ENCODE measurements at places on chromosomes 7 and 10. TPM values are rescaled to one million over a fixed set of nuclear protein-coding genes. Genes with fewer than 3 reads are reported as not detected.

Gene AMPH
- 22.1 TPM for total RNA-seq

GRCh38 chr10:94183666-94184264 lies 179.0 kb downstream of the NOC3L start:
- H3K36me3 ChIP-seq, result no peaks in the 10 kb centered on the region
- no peaks in the 10 kb centered on the region for H3K27me3 ChIP-seq
- no peaks in the 10 kb centered on the region for H3K4me1 ChIP-seq
- no peak overlapping the region for H3K27ac ChIP-seq
- no peak overlapping the region for H3K4me3 ChIP-seq

GRCh38 chr10:11457336-11457735 lies 154.1 kb downstream of the USP6NL start:
- H3K4me1 ChIP-seq, result no peaks in the 10 kb centered on the region
- H3K27me3 ChIP-seq, result no peaks in the 10 kb centered on the region
- H3K4me3 ChIP-seq, result no peak overlapping the region
- no peak for DNase-seq
- H3K27ac ChIP-seq, result no peak overlapping the region
- H3K36me3 ChIP-seq, result peaks cover 3% of the 10 kb centered on the region

DNA sequence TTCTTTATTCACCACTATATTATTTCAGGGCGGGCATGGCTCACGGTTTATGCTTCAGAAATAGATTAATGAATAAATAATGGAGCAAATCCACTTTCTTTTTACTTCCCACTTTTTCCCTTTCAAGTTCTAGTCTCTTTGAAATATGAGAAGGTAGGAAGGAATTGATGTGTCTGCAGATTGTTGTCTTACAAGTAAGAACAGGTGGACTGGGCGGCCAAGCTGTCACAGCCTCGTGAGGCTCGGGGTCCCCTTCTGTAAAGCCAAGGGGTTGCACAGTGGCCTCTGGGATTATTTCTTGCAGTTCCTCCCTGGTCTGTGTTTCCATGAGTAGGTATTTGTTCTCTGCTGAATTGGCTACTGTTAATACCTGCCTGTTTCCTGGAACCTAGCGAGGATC lies 11.2 kb downstream of the VWA2 start:
- H3K36me3 ChIP-seq, result no peaks in the 10 kb centered on the region
- no peaks in the 10 kb centered on the region for H3K27me3 ChIP-seq
- DNase-seq, result no peak
- H3K4me1 ChIP-seq, result no peaks in the 10 kb centered on the region

- H3K27ac ChIP-seq, result no peak overlapping the region
- no peaks in the 10 kb centered on the region for H3K4me1 ChIP-seq
- H3K27me3 ChIP-seq, result no peaks in the 10 kb centered on the region
- H3K4me3 ChIP-seq, result no peak overlapping the region
These were observed 38.5 kb downstream of the FAM149B1 start for GRCh38 chr10:73206385-73206784.

Gene ZNF488
- total RNA-seq, result not detected

- no peaks in the 10 kb centered on the region for H3K36me3 ChIP-seq
- peak overlapping the region; percentile 76 for H3K27ac ChIP-seq
- no peak overlapping the region for H3K4me3 ChIP-seq
- no peaks in the 10 kb centered on the region for H3K27me3 ChIP-seq
These were observed 54.3 kb downstream of the EGFR start for GRCh38 chr7:55073051-55073511.

Gene CYP3A7
- not detected for total RNA-seq

Gene MRC1
- total RNA-seq, result 15.1 TPM

DNA sequence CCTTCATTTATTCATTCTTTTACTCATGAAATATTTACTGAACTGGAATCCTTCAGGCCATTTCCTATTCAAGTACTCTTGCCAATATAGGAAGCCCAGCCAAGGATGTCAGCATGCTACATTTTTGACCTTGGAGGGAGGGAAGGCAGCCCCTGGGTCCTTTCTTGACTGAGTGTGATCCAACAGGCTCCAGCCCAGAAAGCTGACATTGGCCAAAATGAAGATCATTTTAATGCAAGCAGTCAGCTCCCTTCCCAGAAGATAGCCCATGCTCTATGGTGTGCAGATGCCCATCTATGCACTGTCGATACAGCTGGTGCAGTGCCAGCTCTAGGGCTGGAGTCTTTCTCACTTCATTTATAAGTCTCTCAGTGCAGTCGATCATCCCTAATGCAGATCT lies 646.0 kb downstream of the KCNMA1 start:
- no peak for DNase-seq
- no peaks in the 10 kb centered on the region for H3K27me3 ChIP-seq
- H3K27ac ChIP-seq, result no peak overlapping the region
- H3K36me3 ChIP-seq, result no peaks in the 10 kb centered on the region
- H3K4me3 ChIP-seq, result no peak overlapping the region
- peaks cover 5% of the 10 kb centered on the region for H3K4me1 ChIP-seq

DNA sequence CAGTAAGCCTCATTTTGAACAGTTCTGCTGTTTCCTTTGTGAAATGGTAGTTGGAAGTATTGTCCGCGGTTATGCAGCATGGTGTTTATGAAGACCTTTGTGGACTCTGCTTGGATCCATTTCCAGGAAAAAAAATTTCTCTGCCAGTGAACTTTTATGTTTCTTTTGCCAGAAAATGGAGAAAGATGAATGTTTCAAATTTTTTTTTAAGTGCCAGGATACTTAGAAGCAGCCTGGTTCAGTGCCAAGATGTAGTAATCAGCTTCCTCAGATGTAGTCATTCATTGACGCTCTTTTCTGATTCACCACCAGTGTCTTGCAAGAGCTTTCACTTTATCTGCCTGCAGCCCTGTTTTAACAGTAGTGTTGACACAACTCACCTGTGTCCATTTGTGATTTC lies 258.2 kb downstream of the SDK1 start:
- no peak for DNase-seq
- H3K27me3 ChIP-seq, result no peaks in the 10 kb centered on the region
- no peaks in the 10 kb centered on the region for H3K36me3 ChIP-seq
- H3K4me1 ChIP-seq, result no peaks in the 10 kb centered on the region

DNA sequence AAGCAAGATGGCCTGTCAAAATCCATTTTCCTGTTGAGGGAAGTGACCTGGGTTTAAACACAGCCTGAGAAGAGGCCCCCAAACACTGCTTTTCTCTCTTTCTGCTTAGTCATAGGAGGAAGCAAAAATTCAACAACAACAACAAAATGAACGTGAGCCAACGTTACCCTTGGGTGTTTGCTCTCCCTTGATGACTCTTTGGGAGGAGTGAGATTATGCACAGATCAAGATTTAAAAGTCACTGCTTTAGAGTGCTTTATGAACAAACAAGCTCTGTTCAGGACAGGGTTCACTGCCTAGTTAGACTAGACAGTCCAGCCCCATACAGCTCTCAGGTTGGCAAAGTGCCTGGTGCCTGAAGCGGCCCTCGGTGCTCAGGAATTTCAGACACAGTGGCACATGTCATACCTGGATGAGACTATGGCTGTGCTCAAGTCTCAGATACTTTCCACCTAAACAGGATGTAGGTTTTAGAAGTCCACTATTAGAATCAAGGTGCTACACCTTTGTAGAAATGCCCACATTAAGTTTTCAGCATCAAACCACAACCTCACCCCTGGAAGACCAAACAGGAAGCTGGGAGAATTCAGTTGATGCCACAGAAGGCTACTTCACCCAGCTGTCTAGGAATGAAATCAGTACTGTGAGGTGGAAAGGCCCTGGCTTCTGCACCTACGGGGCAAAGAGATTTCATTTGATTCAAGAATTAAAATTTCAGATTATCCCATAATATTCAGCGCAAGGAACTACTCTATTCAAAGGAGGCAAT lies 38.7 kb downstream of the DENND11 start:
- H3K27ac ChIP-seq, result no peak overlapping the region
- H3K27me3 ChIP-seq, result no peaks in the 10 kb centered on the region

Data from ascending aorta (tissue), 2 donors.